SK-N-SH (cell line): ENCODE measurements at places on chromosomes 1 and 21. TPM values are rescaled to one million over a fixed set of nuclear protein-coding genes. Genes with fewer than 3 reads are reported as not detected.

The LENEP gene
- polyA plus RNA-seq, result 0.26 TPM in 1 of 2 replicates, not detected in the other

The SLAMF7 gene
- not detected in 2 replicates for polyA plus RNA-seq

The OR2L13 gene
- polyA plus RNA-seq, result 0.15 and 0.23 TPM in 2 replicates

The MPL gene
- not detected in 2 replicates for polyA plus RNA-seq

The HCN3 gene
- polyA plus RNA-seq, result 9.7 and 10.1 TPM in 2 replicates

The TSPEAR gene
- polyA plus RNA-seq, result 0.03 and 0.08 TPM in 2 replicates

The COL11A1 gene
- polyA plus RNA-seq, result 0.13 and 0.15 TPM in 2 replicates

The CLDN17 gene
- polyA plus RNA-seq, result not detected in 2 replicates

The RAB7B gene
- polyA plus RNA-seq, result 0.15 and 0.24 TPM in 2 replicates

The MATN1 gene
- polyA plus RNA-seq, result 0.15 and 0.23 TPM in 2 replicates

The ESRRG gene
- 0.26 and 0.57 TPM in 2 replicates for polyA plus RNA-seq

The GNG5 gene
- 67.0 and 104 TPM in 2 replicates for polyA plus RNA-seq

The SEC16B gene
- polyA plus RNA-seq, result 0.31 and 0.32 TPM in 2 replicates

The RCC2 gene
- polyA plus RNA-seq, result 48.2 and 53.8 TPM in 2 replicates

The FAM163A gene
- 0.43 and 1.1 TPM in 2 replicates for polyA plus RNA-seq

The FCRLA gene
- polyA plus RNA-seq, result 0.10 and 0.13 TPM in 2 replicates

The C1orf74 gene
- 1.5 and 2.1 TPM in 2 replicates for polyA plus RNA-seq

The ARHGEF16 gene
- 0.10 and 0.18 TPM in 2 replicates for polyA plus RNA-seq

The TFF2 gene
- not detected in 2 replicates for polyA plus RNA-seq

The RHCE gene
- 0.54 and 0.57 TPM in 2 replicates for polyA plus RNA-seq

The LCE3D gene
- not detected in 2 replicates for polyA plus RNA-seq

The SERPINC1 gene
- 0.05 and 0.08 TPM in 2 replicates for polyA plus RNA-seq

The MINDY1 gene
- 6.0 and 6.7 TPM in 2 replicates for polyA plus RNA-seq

The CYP4X1 gene
- polyA plus RNA-seq, result 0.67 and 0.88 TPM in 2 replicates

The LMOD1 gene
- polyA plus RNA-seq, result 2.7 and 4.9 TPM in 2 replicates

The OR2L8 gene
- not detected in 2 replicates for polyA plus RNA-seq

The LEFTY2 gene
- not detected in 2 replicates for polyA plus RNA-seq

The OR2L2 gene
- 0.03 and 0.08 TPM in 2 replicates for polyA plus RNA-seq

The CDA gene
- 0.11 and 0.12 TPM in 2 replicates for polyA plus RNA-seq

The CATSPER4 gene
- not detected in 2 replicates for polyA plus RNA-seq

The PRDX6 gene
- 224 and 270 TPM in 2 replicates for polyA plus RNA-seq

The PRAMEF18 gene
- polyA plus RNA-seq, result not detected in 2 replicates

The FAM72C gene
- polyA plus RNA-seq, result 2.3 and 2.4 TPM in 2 replicates

The PPT1 gene
- 26.0 and 37.6 TPM in 2 replicates for polyA plus RNA-seq

The OR10T2 gene
- not detected in 2 replicates for polyA plus RNA-seq

The PDC gene
- polyA plus RNA-seq, result not detected in 2 replicates

The ADAM30 gene
- not detected in 2 replicates for polyA plus RNA-seq

The SELL gene
- polyA plus RNA-seq, result 0.52 and 0.58 TPM in 2 replicates

The MPC2 gene
- polyA plus RNA-seq, result 15.9 and 21.0 TPM in 2 replicates

The KRTAP12-2 gene
- polyA plus RNA-seq, result not detected in 2 replicates

The ADGRL4 gene
- polyA plus RNA-seq, result 0.24 and 0.30 TPM in 2 replicates

The TUFT1 gene
- polyA plus RNA-seq, result 20.6 and 27.9 TPM in 2 replicates

The LCE2D gene
- polyA plus RNA-seq, result not detected in 2 replicates

The SPRR2F gene
- polyA plus RNA-seq, result not detected in 2 replicates

The AQP10 gene
- polyA plus RNA-seq, result 0.02 and 0.13 TPM in 2 replicates

The CR1L gene
- not detected in 2 replicates for polyA plus RNA-seq

The PLA2G2D gene
- not detected in 2 replicates for polyA plus RNA-seq

The KRTAP23-1 gene
- not detected in 2 replicates for polyA plus RNA-seq

The SLC30A2 gene
- not detected in 2 replicates for polyA plus RNA-seq

The PWP2 gene
- 6.0 and 6.9 TPM in 2 replicates for polyA plus RNA-seq

The TP73 gene
- 0.21 and 0.64 TPM in 2 replicates for polyA plus RNA-seq

The GPR25 gene
- not detected in 2 replicates for polyA plus RNA-seq

The DISC1 gene
- polyA plus RNA-seq, result 1.7 and 2.1 TPM in 2 replicates

The CSDE1 gene
- 151 and 249 TPM in 2 replicates for polyA plus RNA-seq

The ERG gene
- polyA plus RNA-seq, result 0.05 TPM in 1 of 2 replicates, not detected in the other

The ZNF683 gene
- not detected in 2 replicates for polyA plus RNA-seq

The SMG7 gene
- 19.8 and 26.0 TPM in 2 replicates for polyA plus RNA-seq

The PDZK1 gene
- polyA plus RNA-seq, result 0.16 and 0.24 TPM in 2 replicates
